ENCODE measurements at places on chromosomes 3 and 15.
A peak's percentile ranks its signal among the peaks of the same experiment; 100 is the strongest.

- DNase-seq: no peak
These were observed 41.5 kb upstream of the CDV3 start for GRCh38 chr3:133531981-133532380.

- no peak for DNase-seq
These were observed 3.9 kb downstream of the ATR start for GRCh38 chr3:142574665-142575064.

GRCh38 chr3:14839236-14839635, 20.5 kb downstream of the FGD5 start:
- DNase-seq: peak; percentile 43

- DNase-seq: peak; percentile 46
These were observed 41.3 kb downstream of the FAM174B start for GRCh38 chr15:92614301-92614700.

DNA sequence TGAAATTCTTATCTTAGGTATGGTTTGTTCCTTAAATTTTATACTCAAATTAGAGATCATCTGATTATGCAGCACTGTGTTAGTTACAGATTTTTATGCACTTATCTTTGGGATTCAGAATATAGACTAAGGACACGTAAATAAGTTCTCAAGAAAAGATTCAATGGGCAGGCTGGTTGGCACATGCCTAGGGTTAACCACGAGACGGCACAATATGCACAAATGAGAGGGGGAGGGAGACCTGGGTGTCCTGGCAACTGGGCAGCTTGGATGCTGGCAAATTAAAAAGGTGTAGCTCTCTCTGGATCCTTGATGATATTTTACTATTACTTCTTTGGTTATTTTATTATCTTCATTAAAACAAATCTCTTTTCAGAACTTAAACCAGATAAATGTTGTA, 672 bp downstream of the AADAC start:
- no peak for DNase-seq

DNA sequence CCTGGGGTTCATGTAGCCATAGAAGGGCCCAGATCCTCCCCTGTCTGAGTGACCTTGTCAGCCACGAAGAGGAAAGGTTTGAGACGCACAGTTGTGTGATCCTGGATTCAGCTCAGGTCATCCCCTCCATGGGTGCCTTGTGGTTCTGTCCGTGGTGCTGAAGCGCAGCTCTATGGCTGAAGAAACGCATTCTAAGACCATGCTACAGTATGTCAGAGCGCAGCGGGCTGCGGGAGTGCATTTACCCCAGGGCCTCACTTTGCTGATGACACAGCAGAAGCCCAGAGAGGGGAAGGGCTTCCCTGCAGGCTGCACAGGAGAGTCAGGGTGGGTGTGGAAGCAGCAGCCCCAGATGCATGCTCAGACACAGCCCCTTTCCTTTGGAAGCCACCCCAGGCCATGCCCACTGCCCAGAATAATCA, 68.8 kb upstream of the IQSEC1 start:
- peak; percentile 82 for DNase-seq

Data from T47D (cell line).